Erythroblast (primary cell): ENCODE measurements at places on chromosomes 7 and 10.

DNA sequence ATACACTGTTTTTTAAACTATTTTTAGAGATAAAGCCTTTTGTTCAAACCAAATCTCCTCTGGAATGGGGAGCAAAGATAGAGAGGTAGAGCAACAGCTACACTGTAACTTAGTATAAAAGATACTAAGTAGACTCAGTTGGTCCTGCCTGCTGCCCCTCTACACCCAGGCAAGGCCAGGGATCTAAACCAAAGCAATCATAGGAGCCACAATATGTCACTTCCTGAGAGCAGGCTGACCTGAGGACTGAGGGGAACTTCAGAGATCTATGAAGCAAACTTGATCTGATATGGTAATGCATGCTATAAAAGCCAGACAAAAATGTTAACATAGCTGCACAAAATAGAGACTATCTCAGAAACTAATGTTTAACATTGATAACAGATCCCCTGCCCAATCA is 7.0 kb upstream of the TRDMT1 start:
- no peak for DNase-seq

- no peak for DNase-seq
Measured at GRCh38 chr10:17212802-17213221, 11.3 kb upstream of the TRDMT1 start.

DNA sequence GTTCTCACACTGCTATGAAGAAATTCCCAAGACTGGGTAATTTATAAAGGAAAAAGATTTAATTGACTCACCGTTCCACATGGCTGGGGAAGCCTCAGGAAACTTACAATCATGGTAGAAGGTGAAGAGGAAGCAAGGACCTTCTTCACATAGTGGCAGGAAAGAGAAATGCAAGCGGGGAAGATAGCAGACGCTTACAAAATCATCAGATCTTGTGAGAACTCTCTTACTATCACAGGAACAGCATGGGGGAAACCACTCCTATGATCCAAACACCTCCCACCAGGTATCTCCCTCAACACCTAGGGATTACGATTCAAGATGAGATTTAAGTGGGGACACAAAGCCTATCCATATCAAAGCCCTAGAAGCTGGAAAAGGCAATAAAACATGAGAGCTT is 130.8 kb downstream of the MDFIC start:
- no peak for DNase-seq

DNA sequence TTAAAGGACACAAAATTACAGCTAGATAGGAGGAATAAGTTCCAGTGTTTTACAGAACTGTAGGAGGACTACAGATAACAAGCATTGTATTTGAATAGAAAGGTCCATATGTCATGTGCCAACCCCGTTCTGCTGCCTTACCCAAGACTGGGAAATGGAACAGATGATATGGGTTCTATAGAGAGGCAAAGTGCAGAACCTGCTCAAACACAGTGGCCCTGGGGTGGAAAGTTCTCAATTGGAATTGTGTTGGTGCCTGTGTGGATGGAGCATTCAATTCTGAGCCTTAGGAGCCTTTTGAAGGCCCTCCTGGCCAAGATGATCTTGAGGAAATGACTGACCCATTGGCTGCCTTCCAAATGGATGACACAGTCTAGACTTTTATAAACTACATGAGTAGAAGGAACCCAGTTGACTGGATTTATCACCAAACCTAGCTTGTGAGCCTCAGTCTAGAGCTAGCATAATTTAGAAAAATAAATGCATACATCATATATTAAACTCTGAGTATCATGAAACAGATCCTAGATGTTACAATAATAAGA is 4.1 kb upstream of the PRSS1 start:
- DNase-seq, result no peak

DNA sequence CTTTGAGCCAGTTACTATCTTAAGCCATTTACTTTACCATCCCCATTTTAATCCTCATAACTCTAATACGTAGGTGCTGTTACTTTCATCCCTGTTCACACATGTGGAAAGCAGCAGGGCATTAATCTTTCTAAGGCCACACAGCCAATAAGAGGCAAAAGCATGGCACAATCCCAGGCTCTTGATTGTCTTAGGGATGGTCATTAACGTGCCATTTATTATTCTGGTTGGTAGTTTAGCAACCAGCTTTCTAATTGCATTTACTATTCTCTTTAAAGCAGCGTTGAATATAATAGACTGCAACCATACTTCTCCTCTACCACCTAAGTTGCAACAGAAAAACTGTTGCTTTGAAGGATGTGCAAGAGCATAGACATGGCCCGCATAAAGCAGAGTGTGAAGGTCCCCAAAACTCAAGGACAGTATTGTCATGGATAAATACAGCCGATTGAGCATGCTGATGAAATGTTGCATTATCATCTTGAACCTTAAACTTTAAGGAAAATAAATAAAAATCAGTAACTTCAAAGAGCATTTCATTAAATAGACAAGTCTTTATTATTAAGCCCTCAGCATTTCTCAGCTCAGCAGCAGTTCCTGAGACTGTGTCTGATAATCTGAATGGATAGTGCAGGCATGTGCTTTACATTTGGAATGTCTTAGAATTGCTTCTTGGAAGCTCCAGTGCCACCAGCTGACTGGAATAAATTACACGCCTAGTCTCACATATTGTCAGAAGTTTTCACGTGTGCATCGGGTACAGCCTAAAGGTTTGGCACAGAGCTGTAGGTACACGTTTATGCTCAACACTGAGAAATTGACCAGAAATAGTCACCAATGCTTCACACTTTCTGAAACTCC is 467.1 kb downstream of the SDK1 start:
- no peak for DNase-seq

DNA sequence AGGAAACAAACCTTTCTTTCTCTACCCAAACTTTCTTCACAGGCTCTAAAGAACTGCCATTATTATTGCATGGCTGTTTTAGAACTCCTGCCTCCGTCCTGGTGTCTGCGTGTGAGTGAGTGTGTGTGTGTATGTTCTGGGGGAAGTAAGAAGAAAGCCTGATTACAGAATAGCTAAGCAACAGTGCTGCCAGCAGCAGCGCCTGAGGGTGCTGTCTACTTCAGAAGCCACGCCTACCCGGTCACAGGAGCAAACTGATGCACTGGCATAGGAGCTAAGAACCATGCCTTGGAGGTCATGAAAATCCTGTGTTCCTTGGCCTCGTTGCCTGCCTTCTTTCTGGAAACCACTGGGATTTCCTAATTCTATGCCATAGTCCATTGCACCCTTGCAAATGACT is 25.2 kb downstream of the LIPK start:
- no peak for DNase-seq

GRCh38 chr10:124643330-124644009 is 100.7 kb downstream of the FAM53B start:
- no peak for DNase-seq

DNA sequence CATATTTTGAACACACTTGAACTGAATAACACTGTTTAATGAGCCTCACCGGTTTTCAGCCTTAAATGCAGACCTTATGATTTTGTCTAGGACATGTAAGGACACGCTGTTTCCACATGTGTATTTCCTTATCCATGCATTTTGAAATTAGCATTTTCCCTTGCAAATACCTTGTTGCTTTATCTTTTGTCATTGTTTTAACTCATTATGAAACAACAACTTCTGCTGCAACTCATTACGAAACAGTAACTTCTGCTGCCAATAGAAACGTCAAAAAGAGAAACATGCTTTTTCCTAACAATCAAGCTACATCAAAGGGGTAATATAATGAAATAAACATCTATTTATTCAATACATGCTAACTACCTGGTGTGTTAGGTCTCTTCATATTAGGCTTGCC is 322.0 kb downstream of the AGMO start:
- DNase-seq, result no peak

- DNase-seq, result no peak
Measured at GRCh38 chr7:156558198-156558597, 82.4 kb upstream of the RNF32 start.

GRCh38 chr7:39421661-39422060 is 144.5 kb upstream of the YAE1 start:
- DNase-seq, result no peak

- DNase-seq, result no peak
Measured at GRCh38 chr7:115748123-115748738, 282.3 kb downstream of the TFEC start.
